ENCODE measurements at places on chromosomes 11 and 22. TPM values are rescaled to one million over a fixed set of nuclear protein-coding genes. Genes with fewer than 3 reads are reported as not detected.

The ARHGAP20 gene
- total RNA-seq, result 3.4 TPM

DNA sequence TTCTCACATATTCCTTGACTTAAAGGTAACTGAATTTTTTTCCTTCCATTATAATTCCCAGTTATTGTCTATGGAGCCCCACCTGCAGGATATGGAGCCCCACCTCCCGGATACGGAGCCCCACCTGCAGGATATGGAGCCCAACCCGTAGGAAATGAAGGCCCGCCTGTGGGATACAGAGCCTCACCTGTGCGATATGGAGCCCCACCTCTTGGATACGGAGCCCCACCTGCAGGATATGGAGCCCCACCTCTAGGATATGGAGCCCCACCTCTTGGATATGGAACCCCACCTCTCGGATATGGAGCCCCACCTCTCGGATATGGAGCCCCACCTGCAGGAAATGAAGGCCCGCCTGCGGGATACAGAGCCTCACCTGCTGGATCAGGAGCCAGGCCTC is 28.1 kb downstream of the WBP2NL start:
- DNase-seq, result no peak

The DLAT gene
- 19.4 TPM for total RNA-seq

GRCh38 chr11:118524757-118525470 is 2.4 kb upstream of the TTC36 start:
- no peak for DNase-seq

- no peak for DNase-seq
These were observed 22.3 kb downstream of the PIK3IP1 start for GRCh38 chr22:31269892-31270579.

The BTG4 gene
- total RNA-seq, result not detected

GRCh38 chr22:46833228-46833627 is 70.8 kb downstream of the TBC1D22A start:
- DNase-seq, result no peak

GRCh38 chr11:945986-946385 is 20.3 kb downstream of the AP2A2 start:
- no peak for DNase-seq

The APOL2 gene
- total RNA-seq, result 63.8 TPM

DNA sequence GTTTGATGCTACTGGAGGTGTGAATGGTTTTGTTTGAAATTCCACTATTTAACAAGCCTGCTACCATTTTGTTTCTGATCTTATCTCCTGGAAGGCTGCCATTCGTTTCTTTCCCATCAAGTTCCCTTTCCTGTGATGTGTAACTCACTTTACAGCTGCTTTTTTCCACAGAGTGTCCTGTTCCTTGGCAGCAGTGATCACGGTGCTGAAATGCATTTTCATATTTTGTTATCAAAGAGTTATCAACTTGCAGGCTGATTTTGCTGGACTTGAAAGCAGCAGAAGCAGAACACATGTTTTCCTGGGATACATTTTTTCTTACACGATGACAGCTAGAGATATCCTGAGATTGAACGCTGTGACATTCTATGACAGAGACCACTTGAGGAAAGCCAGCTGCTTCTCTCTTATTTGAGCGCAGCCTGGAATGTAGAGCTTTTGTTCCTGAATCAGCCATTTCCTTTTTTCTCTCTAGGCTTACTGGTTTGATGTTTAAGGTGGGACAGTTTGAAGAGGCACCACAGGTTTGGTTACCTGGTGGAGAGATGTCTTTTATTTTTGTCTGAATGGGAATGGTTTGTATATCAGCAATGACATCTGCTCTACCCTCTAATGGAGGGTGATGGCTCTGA is 34.7 kb downstream of the PRR14L start:
- DNase-seq, result no peak

DNA sequence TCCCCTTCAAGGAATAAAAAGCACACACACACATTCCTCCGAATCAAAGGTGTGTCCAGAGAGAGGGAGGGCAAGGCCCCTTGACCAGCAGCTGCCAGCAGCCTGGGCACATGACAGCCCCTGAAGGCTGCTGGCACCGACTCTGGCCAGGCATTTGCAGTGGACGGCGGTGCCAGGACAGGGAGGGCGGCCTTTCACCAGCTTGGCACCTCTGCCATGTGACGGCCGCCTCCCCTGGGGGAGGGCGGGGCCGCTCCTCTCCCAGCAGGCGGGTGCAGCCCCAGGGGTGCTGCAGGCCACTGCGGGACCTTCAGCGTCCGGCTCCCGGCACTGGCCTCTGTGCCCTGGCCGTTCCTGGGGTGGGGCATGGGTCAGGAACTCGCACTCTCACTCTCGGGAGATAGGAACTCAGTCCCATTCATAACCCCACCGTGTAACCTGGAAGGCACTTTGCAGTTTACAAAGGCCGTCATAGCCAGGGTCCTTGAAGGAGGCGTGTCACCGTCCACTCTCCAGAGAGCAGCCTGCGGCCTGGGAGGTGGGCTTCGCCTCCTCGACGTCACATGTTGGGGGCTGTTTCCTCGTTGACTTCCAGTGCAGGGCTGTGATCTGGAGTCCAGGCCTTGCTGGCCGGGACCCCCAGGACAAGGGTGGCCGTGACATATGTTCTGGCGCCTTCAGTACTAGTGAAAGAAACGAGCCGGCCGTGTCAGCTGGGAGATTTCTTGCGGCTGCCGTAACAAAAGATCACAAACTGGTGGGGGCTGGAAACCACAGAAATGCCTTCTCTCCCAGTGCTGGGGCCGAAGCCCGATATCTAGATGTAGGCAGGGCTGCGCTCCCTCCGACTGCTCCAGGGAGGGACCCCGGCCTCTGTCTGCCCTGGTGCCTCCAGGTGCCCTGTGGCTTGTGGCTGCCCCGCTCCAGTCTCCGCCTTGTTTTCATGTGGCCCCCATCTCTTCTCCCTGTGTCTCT is 39.9 kb upstream of the SMIM38 start:
- DNase-seq, result no peak

- DNase-seq, result no peak
These were observed 270.8 kb upstream of the NARS2 start for GRCh38 chr11:78845496-78845895.

GRCh38 chr11:33900159-33900840 is 8.4 kb upstream of the LMO2 start:
- no peak for DNase-seq

The SPI1 gene
- 15.5 TPM for total RNA-seq

The TEX54 gene
- total RNA-seq, result not detected

DNA sequence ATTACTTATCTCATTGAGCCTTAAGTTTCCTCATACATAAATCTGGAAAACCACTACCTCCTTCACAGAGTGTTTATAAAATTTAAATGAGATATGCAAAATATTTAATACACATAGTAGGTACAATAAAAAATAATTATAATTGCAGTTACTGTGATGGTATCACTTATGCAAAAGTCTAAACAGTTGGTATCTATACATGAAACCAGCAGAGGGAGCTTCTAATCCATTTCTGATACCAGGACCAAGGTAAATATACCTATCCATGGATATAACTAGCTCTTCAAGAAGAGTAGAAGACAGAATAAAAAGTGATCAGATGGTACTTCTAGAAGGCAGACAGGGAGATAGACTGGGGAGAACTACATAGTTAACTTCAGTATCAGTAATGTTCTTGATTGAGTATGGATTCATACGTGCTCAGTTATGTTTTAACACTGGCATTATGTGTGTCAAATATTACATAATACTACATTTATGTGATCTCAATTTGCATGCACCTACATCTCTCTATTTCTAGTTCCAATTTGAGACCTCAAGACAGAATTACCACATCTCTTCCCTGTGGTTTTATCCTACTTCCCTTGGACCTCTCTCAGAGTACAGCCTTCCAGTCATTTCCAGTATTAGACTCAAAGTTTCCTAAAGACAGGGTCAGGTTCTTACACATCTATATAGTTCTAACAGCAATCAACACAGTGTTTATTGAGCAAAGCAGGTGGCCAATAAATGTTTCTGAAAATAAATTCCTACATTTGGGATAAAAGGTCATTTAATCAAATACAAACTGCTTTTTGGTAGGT is 13.7 kb upstream of the TSG101 start:
- no peak for DNase-seq

The LUZP2 gene
- total RNA-seq, result 0.49 TPM

The MYH9 gene
- 333 TPM for total RNA-seq

- DNase-seq, result no peak
These were observed 4.1 kb downstream of the PITPNM1 start for GRCh38 chr11:67500831-67501715.

The ARHGAP8 gene
- 9.3 TPM for total RNA-seq

Data from vagina (tissue), 2 donors.